ENCODE measurements at places on chromosomes 2 and 18. TPM values are rescaled to one million over a fixed set of nuclear protein-coding genes. Genes with fewer than 3 reads are reported as not detected.

Gene RFTN2
- 29.4 TPM for total RNA-seq

DNA sequence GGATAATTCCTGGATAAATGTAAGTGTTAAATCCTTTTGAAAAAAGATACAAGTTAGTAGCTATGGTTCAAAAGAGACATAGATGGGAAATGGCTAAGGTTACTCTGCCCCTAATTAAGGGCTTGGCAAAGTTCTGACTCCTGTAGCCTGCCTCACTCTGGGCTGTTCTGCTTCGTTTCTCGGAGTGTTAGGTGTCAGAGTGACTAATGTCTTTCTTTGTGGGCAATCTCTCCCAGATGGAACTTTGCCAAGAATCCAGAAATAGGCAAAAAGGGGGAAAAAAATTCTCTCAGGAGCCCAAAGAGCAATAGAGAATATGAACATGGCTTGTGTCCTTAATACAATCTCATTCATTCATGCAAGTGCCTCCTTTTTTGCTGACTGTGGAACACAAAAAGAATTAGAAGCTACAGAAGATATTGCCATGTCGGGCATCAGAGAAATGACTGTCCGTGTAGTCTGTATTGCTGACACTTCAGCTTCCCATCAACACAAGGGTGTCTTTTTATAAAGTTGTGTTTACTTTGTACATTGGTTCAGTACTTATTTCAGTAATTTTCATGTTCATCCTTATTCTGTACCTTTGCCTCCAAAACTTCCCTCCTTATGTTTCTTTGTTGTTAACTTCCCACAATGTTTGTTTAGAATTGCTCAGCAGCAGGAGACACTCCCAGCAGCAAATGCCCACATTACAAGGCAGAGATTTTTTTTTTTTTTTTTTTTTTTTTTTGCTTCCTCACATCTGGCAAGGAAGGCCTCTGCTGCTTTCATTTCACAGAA is 134.0 kb downstream of the FTCDNL1 start:
- no peak overlapping the region for H3K27ac ChIP-seq
- H3K36me3 ChIP-seq = no peaks in the 10 kb centered on the region
- H3K27me3 ChIP-seq = peaks cover 3% of the 10 kb centered on the region
- no peak overlapping the region for H3K4me3 ChIP-seq

DNA sequence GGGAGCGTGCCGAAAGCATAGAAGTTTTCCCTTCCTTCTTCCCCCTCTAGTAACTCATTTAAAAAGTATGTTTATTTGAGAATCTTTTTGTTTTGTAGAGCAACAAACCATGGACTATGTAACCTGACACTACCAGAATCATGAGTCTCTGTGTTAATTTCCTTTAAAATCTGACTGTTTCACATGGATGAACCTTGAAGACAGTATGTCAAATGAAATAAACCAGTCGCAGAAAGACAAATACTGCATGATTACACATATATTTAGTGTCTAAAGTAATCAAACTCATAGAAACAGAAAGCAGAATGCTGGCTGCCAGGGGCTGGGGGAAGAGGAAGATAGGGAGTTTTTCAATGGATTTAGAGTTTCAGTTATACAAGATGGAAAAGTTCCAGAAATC is 32.3 kb downstream of the PTPN2 start:
- H3K4me3 ChIP-seq = peak overlapping the region; percentile 57
- peaks cover 21% of the 10 kb centered on the region for H3K36me3 ChIP-seq
- H3K27me3 ChIP-seq = no peaks in the 10 kb centered on the region
- peaks cover 16% of the 10 kb centered on the region for H3K4me1 ChIP-seq

DNA sequence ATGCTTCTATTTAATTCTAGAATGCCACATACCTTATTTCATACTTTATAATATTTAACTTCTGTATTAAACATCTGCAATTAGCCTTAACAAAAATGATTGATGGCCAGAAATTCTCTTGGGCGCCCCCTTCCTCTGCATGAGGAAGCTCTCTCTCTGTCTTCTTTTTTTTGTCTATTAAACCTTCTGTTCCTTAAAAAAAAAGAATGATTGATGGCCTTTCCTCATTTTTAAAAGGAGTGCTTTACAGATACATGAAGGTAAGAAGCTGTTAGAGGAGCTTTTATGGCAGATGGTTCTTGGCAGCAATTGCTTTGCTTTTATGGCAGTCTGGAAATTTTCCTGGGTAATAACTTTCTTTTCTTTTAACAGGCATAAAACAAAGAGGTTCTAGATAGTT is 526.9 kb downstream of the SLC4A3 start:
- H3K36me3 ChIP-seq = no peaks in the 10 kb centered on the region
- no peak for DNase-seq
- H3K4me1 ChIP-seq = no peaks in the 10 kb centered on the region
- no peaks in the 10 kb centered on the region for H3K27me3 ChIP-seq
- H3K27ac ChIP-seq = no peak overlapping the region

Data from osteocyte (in vitro differentiated cells).